ENCODE measurements at places on chromosomes 2 and 18.

DNA sequence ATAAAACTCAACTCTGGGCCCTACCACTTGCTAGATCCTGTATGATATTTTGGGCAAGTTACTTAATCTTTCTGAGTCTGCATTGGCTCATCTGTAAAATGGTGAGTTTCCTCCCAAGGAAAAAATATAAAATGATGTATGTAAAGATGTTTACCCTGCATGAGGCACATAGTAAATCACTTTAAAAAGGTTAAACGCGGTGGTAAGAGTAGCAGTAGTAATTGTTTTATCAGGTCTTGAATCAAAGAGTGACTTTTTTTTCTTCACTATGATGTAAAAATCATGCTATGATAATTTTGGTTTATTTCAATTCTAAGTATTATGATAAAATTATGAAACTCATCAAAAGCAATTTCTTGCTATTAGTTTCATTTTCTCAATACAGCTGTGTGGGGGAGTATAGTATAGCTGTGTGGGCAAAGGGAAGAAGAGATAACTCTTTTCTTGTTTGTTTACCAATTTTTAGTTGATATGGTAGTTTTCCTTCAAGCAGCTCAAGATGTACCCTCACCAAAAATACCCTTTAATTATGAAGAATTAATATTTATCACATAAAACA is 10.7 kb downstream of the ARHGAP15 start:
- no peak for DNase-seq

DNA sequence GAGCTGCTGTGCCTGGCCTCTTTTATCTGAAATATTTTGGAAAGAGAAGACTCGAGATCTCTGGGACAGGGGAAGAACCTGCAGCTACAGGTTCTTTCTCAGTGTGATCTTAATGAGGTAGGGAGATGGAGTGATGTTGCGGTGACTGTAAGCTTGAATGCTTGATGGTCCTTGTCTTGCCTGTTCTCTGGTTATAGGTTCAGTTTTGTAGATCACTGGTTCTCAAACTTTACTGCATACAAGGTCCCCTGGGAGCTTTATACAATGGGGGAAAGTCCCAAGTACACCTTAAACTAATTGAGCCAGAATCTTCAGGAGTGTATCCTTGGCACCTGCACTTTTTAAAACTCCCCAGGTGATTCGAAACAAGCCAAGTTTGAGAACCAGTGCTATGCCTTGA is 136.7 kb upstream of the CXCR4 start:
- DNase-seq, result no peak

DNA sequence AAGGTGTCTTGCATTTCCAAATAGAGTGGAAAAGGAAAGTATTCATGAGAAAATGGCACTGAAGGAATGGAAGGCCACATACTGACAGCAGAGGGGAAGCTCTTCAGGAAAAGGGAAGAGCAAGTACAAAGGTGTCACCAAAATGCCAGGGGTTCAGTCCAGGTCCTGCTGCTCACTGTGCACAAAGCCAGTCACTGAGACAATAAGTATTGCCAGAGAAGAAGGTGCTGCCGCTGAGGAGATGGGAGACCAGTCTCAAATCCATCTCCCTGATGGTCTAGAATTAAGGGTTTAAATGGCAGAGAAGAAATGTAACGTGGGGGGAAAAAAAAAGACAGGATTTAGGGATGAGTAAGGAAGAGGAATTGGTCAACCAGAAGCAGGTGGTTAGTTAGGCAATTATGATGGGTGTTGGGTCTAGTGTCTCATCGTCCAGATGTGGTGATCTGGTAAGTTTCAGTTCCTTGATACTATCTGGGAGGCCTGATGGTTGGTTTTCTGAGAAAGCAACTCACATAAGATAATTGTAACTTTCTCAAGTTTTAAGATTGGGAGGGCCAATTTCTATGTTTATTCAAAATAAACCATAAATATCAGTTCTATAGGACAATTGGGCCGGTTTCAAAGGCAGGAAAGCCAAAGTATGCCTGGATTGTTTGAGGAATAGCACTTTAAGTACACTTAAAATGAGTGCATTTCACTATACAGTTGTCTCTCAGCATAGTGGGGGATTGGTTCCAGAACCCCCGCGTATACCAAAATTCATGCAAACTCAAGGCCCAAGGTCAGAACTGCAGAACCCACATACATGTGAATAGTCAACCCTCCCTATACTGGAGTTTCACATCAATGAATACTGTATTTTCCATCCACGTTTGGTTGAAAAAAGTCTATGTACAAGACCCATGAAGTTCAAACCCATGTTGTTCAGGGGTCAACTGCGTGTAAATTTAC is 109.1 kb upstream of the DNAJC10 start:
- no peak for DNase-seq

DNA sequence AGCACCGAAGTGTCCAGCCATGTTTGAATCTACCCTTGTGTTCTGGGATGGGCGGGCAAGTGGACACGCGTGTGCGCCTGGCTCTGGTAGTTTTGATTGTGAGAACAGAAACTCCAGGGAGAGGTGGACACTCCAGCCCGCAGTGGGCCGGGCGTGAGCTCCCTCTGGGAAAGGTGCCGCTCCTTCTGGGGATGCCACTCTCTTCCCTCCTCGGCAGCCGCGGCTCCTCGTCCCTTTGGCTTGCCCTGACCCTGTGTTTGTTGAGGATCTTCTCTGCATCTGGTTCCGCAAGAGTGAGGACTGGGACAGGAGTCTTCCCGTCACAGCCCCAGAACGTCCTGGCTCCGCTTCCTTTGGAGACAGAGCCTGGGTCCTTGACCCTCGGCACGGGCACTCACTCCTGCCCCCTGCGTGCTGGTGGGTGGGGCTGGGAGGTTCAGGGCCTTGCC is 1.3 kb downstream of the CTDP1 start:
- DNase-seq, result no peak

GRCh38 chr2:171387052-171387451 is 46.7 kb downstream of the METTL8 start:
- no peak for DNase-seq

GRCh38 chr2:227461811-227462461 is 10.0 kb upstream of the AGFG1 start:
- DNase-seq, result no peak

DNA sequence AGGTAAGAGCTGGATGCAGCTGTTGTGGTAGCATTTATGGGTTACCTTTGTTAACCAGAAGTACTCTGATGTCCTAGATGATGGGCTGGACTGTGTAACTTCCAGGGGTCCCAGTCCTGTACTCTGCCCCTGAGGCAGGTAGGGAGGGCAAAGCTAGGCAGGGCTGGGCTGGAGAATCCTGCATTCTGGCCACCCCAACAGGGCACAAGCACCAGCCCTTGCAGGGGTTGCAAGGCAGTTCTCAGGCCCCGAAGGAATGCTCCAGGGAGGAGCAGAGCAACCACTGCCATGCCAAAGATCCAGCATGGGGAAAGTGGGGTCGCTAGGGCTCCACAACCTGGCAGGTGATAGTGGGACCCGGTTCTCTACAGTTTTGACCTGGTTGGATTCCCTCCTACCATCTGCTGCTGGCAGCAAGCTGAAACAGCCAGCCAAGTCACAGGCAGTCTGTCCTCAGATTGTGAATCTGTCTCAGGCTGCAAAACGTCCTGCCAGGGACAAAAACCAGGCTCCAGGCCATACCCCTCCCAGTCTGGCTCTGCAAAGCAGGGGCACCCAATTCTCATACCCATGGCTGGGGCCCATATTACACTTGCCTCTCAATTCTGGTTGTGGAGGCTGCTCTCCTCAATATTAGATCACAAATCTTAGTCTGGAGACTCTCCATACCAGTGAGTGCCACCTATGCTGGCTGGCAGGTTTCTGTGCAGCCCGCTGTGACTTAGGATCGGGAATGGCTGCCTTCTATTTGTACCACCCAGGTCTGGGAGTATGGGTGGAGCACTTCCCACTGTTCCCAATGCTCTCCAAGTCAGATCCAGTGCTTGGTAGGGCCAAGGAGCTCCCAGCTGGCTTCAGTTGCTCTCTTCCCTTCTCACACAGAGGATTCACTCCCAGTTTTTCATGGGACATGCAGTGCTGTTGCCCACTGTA is 61.1 kb downstream of the SMCHD1 start:
- DNase-seq, result no peak

DNA sequence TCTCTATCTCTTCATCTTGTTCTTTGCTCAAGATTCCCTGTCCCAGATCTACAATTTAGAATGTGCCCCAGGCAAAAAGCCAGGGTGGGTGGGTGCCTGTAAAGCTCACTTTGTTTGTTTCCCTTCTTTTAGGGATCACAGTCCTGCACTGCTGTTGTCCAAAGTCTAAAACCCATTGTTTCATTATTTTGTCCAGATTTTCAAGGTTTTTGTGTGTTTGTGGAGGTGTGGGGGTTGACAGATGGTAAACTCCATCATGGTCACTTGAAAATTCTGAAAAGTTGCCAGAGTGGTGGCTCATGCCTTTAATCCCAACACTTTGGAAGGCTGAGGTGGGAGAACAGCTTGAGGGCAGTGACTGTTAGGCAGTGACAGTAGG is 41.5 kb downstream of the YES1 start:
- DNase-seq, result no peak

GRCh38 chr18:10398571-10398970 is 55.9 kb upstream of the APCDD1 start:
- no peak for DNase-seq

- no peak for DNase-seq
Observed at GRCh38 chr2:188307850-188308283, 16.2 kb downstream of the GULP1 start.

- no peak for DNase-seq
Observed at GRCh38 chr18:44715842-44716241, 35.2 kb downstream of the SETBP1 start.

- no peak for DNase-seq
Observed at GRCh38 chr2:12819103-12819475, 102.4 kb downstream of the TRIB2 start.

- DNase-seq, result no peak
Observed at GRCh38 chr2:237056287-237056875, 29.3 kb upstream of the COPS8 start.

DNA sequence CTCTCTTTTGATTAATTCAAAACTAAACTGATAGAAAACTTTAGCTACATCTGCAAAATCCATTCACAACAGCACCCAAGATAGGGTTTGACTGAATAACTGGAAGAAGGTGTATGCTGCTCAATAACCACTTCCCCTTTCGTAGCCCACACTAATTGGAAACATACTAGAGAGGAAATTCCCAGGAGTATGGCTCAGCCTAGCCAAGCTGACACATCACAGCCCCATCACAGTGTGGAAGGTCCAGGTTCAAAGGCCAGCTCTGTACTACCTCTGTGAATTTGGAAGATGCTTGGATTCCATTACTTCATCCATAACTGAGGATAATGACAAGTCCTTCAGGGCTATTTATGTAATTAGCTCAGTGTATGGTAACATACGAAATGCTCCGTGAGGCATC is 185.4 kb downstream of the FBXO15 start:
- no peak for DNase-seq

DNA sequence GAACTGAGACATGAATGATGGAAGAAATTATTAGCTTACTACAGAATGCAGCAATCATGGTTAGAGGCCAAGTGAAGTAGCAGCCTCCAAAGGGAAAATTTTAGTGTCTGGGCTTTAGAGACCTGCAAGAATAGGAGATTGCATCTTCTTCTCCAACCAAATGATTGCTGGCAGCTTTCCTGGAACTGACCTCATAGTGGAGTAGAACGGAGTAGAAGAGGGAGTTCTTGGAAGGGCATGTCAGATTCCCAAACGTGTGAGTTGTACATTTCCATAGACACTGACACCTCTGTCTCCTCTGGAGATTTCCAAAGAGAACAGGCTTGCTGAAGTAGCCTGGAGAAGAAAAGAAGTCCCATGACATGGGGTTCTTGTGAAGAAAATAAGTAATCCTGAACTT is 169.8 kb upstream of the ERBB4 start:
- DNase-seq, result no peak

DNA sequence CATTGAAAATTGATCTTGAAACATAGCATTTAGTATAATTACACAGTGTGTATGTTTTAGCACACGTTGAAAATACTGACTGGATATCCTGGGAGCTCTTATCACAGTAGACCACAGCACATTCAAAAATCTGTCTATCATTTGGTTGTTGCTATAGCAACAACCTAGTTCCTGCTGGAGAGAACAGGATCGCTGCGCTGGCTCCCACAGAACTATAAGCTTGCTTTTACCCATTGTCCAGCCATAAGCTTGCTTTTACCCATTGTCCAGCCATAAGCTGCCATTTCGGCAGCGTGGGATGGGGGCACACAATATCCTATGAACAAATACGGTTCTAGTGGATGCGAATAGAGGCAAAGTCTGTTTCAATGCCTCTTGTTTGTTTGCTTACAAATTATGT is 70.4 kb upstream of the ST6GAL2 start:
- no peak for DNase-seq

DNA sequence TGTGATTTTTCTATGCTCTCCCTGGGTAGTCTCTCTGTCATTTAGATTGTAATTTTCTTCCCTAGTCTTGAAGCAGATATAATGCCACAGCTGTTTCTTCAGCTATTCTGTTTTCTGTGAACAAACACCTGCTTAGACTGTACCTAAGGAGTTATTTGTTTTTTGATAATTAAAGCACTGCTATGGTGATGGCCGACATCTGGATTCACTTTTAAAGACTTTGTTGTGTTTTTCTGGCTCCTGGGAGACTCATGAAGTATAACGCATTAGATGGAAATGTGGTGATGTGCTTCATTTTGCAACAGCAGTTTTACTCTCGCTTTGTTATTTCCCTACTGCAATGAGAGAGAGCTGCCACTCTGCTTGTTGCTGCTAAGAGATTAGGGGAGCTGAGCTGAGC is 15.7 kb upstream of the C2orf69 start:
- no peak for DNase-seq

DNA sequence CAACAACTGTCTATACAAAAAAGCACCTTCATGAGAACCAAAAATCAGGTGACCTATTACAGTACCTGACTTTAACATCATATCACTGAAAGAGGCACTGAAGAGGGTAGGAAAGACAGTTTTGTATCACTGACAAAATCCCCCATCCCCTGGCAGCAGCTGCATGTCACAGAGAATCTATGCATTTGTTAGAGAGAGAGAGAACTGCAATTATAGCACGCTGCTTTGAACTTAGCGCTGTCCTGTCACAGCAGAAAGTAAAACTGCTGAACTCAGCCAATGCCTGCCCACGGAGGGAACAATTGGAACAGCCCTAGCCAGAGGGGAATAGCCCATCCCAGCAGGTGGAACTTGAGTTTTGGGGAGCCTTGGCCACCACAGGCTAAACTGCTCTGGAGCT is 75.1 kb upstream of the NOL4 start:
- DNase-seq, result no peak
